ENCODE measurements at places on chromosomes 3 and 15. TPM values are rescaled to one million over a fixed set of nuclear protein-coding genes. Genes with fewer than 3 reads are reported as not detected.

RASA2 gene
- total RNA-seq, result 9.2 TPM

CCR5 gene
- not detected for total RNA-seq

CACNA1D gene
- total RNA-seq, result 1.0 TPM

CLSTN2 gene
- 0.05 TPM for total RNA-seq

SCAANT1 gene
- not detected for total RNA-seq

KBTBD13 gene
- total RNA-seq, result not detected

RBP2 gene
- total RNA-seq, result not detected

IGF1R gene
- total RNA-seq, result 43.9 TPM

PARP6 gene
- total RNA-seq, result 62.0 TPM

GOLGA8G gene
- not detected for total RNA-seq

IFRD2 gene
- total RNA-seq, result 89.2 TPM

NPTN gene
- 220 TPM for total RNA-seq

RSL24D1 gene
- 90.7 TPM for total RNA-seq

APOD gene
- 1.2 TPM for total RNA-seq

SERPINI2 gene
- not detected for total RNA-seq

HCN4 gene
- total RNA-seq, result 0.38 TPM

SSUH2 gene
- total RNA-seq, result 1.2 TPM

STRIT1 gene
- not detected for total RNA-seq

GP9 gene
- total RNA-seq, result not detected

BCHE gene
- 1.0 TPM for total RNA-seq

GOLGA8N gene
- 1.3 TPM for total RNA-seq

KNG1 gene
- not detected for total RNA-seq

CLDN18 gene
- total RNA-seq, result not detected

ZNF80 gene
- 0.04 TPM for total RNA-seq

CHRD gene
- 0.21 TPM for total RNA-seq

IQCH gene
- total RNA-seq, result 1.0 TPM

TFRC gene
- total RNA-seq, result 99.4 TPM

EFHB gene
- total RNA-seq, result 1.5 TPM

PLAAT1 gene
- 0.09 TPM for total RNA-seq

RBMS3 gene
- total RNA-seq, result 1.2 TPM

CTXN2 gene
- total RNA-seq, result 0.02 TPM

SRP14 gene
- 266 TPM for total RNA-seq

CAMP gene
- not detected for total RNA-seq

CP gene
- 5.9 TPM for total RNA-seq

CCRL2 gene
- total RNA-seq, result 0.08 TPM

FSD2 gene
- not detected for total RNA-seq

PTH1R gene
- total RNA-seq, result 1.4 TPM

AP3B2 gene
- 0.77 TPM for total RNA-seq

RBPMS2 gene
- total RNA-seq, result 7.2 TPM

MBD4 gene
- total RNA-seq, result 19.2 TPM

EPB42 gene
- total RNA-seq, result not detected

CYP11A1 gene
- not detected for total RNA-seq

PRSS50 gene
- total RNA-seq, result not detected

CCDC191 gene
- 2.1 TPM for total RNA-seq

CHST2 gene
- total RNA-seq, result 1.3 TPM

INAFM2 gene
- total RNA-seq, result 6.8 TPM

GABPB1 gene
- total RNA-seq, result 37.3 TPM

IP6K1 gene
- total RNA-seq, result 23.7 TPM

CTXND1 gene
- not detected for total RNA-seq

CHL1 gene
- total RNA-seq, result not detected

NANOGP8 gene
- total RNA-seq, result not detected

MCTP2 gene
- total RNA-seq, result not detected

CHRM5 gene
- not detected for total RNA-seq

ZMAT3 gene
- total RNA-seq, result 6.8 TPM
